A549 treated with Hydrocortisone at 1 μM for 4 hours (cell line): ENCODE measurements at places on chromosomes 4 and X. TPM values are rescaled to one million over a fixed set of nuclear protein-coding genes. Genes with fewer than 3 reads are reported as not detected.

The XG gene
- total RNA-seq, result 0.03 TPM in 1 of 5 replicates, not detected in the others

The DAPP1 gene
- total RNA-seq, result not detected in 5 replicates

The TEX13C gene
- total RNA-seq, result not detected in 5 replicates

The SMIM31 gene
- 0.16 to 0.25 TPM (median 0.22 TPM) in 3 of 5 replicates, not detected in the others for total RNA-seq

The RNF128 gene
- total RNA-seq, result 0.07 to 0.13 TPM in 2 of 5 replicates, not detected in the others

The PSAPL1 gene
- total RNA-seq, result 0.26 to 0.40 TPM (median 0.28 TPM) in 5 replicates

The MED12 gene
- 9.0 to 12.0 TPM (median 10.9 TPM) in 5 replicates for total RNA-seq

The RRH gene
- total RNA-seq, result 0.10 to 0.16 TPM (median 0.14 TPM) in 3 of 5 replicates, not detected in the others

The GLRA2 gene
- not detected in 5 replicates for total RNA-seq

The PNMA5 gene
- not detected in 5 replicates for total RNA-seq

The TEX13B gene
- total RNA-seq, result not detected in 5 replicates

The LRIT3 gene
- 0.03 to 0.09 TPM (median 0.03 TPM) in 5 replicates for total RNA-seq

The PNCK gene
- 0.13 to 0.44 TPM (median 0.26 TPM) in 3 of 5 replicates, not detected in the others for total RNA-seq

The HEPH gene
- total RNA-seq, result not detected in 5 replicates

The GPRIN3 gene
- total RNA-seq, result 1.2 to 2.5 TPM (median 2.2 TPM) in 5 replicates

The CCDC110 gene
- total RNA-seq, result not detected in 5 replicates

The TAF1 gene
- 12.9 to 24.9 TPM (median 15.1 TPM) in 5 replicates for total RNA-seq

The MTNR1A gene
- 0.33 to 0.60 TPM (median 0.43 TPM) in 5 replicates for total RNA-seq
